ENCODE measurements at places on chromosomes 4 and X. TPM values are rescaled to one million over a fixed set of nuclear protein-coding genes. Genes with fewer than 3 reads are reported as not detected.

SH3RF1 gene
- 23.5 TPM for total RNA-seq

UCP1 gene
- total RNA-seq = 19.5 TPM

DNA sequence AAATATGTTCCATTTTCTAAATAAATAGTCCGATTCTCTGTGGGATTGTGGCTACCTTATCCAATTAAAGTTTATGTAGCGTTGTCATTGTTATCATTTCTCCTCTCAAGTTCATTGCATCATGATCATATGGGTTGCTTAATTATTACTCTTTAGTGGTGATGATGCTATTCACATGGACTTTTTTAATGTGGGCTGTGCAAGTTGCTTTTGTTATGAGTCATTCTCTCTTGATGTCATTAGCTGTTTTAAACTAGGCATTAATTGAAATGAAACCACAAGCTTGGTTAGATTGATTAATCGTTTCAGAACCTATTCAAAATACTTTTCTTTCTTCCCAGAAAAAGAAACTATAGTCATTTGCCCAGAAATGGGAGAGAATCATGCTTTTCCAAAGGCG is 38.2 kb downstream of the NHS start:
- DNase-seq = no peak

DNA sequence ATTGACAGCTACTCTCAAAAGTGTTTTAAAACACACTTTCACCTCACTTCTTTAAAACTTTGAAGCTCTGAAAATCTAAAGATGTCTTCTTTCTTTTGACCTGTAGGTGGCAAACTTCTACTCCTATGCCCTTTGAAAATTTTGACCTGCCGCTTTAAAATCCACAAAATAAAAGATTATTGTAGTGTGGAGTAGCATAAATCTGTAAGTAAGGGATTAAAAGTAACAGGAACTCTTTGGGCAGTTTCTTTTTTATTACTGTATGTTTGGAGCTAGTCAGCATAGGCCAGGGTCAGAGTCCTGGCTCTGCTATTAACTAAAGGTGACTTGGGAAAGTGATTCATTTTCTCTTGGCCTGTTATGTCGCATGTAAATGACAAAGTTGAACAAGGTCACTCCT is 25.5 kb downstream of the BBS12 start:
- DNase-seq = no peak

DNA sequence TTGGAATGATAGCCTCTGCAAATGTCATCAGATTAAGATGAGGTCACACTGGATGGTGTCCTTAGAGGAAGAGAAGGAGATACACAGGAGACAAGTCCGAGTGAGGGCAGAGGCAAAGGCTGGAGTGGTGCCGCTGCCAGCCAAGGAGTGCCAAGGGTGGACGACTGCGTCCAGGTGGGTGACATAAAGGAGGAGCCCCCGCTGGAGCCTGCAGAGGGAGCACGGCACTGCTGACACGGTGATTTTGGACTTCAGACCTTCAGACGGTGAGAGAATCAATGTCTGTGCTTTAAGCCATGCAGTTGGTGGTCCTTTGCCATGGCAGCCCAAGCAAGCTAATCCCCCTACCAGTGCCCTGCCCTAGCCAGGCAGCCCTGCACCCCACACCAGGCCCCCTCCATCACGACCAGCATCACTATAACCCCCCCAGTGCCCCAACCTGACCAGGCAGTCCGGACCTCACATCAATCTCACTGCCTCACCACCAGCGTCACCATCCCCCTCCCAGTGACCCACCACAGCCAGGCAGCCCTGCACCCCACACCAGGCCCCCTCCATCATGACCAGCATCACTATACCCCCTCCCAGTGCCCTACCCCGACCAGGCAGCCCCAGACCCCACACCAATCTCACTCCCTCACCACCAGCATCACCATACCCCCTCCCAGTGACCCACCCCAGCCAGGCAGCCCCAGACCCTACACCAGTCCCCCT is 130.0 kb downstream of the HMX1 start:
- no peak for DNase-seq

SPACA5 gene
- not detected for total RNA-seq

All from endothelial cell (in vitro differentiated cells).